Stimulated activated CD8-positive, alpha-beta memory T cell treated with anti-CD3 and anti-CD28 coated beads, Interleukin-4, amount 100 ng/mL, for 1 hour (primary cell): ENCODE measurements at places on chromosomes 12 and 14.

- no peak for DNase-seq
These were observed 17.4 kb downstream of the FOXN3 start for GRCh38 chr14:89399594-89400068.

DNA sequence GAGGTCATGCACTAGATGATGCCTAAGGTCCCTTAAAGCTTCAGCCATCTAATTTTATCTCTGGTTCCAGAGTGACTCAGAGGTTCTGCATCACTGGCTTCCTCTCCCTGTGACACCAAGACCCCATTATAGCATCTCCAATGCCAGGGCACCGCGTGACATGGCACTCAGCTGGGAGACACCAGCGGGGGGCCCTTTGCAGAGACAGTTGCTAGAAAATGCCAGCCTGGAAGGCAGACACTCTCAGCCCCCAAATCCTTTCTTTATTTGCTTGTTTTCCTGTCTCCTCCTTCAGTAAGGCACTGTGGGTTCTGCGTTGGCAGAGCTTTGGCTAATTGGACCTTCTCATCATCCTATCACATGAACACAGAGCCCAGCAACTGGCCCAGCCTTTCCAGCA lies 123.5 kb upstream of the VRK1 start:
- DNase-seq, result no peak

DNA sequence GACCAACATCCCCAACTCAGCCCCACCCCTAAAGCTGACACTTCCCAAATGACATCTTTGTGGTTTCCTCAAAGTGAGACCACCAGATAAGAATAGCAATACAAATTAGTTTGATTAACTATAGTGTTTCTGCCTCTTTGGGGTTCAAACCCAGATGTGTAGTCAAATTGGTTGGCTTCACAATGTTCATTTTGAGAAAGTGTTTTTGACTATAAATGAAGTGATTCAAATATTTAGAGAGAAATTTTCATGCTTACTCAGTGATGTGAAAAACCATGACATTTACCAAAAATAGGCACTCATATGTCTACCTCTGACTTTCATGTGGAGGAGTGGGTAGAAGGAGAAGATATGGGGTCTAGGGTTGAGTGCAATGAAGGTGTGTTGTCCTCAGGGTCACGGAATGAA lies 218.4 kb downstream of the BCAT1 start:
- no peak for DNase-seq

DNA sequence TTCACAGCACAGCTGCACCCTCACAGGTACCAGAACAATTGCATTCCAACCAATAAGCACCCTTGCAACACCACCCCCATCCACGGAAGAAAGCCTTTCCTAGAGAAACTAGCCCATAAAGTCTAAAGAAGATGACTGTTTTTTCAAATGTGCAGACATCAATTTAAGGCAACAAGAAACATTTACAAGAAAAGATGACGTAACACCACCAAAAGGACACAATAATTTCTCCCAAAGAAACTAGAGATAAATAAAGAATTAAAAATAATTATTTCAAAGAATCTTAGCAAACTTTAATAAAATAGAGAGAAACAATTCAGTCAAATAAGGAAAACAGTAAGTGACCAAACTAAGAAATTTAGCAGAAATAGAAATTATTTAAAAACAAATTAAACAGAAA lies 352.3 kb upstream of the ATXN7L3B start:
- DNase-seq, result no peak

DNA sequence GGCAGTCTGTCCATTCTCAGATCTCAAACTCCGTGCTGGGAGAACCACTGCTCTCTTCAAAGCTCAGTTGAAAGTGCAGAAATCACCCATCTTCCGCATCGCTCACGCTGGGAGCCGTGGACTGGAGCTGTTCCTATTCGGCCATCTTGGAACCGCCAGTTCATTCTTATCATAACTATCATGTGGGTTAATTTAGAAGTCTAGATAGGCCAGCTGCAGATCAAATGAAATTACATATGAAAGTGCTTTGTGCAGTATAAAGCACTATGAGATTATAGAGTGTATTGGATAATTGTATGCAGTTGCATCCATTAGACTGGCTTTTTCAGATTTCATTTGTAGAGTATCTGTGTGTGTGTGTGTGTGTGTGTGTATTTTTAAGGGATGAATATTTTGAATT lies 57.8 kb downstream of the PRORP start:
- no peak for DNase-seq

DNA sequence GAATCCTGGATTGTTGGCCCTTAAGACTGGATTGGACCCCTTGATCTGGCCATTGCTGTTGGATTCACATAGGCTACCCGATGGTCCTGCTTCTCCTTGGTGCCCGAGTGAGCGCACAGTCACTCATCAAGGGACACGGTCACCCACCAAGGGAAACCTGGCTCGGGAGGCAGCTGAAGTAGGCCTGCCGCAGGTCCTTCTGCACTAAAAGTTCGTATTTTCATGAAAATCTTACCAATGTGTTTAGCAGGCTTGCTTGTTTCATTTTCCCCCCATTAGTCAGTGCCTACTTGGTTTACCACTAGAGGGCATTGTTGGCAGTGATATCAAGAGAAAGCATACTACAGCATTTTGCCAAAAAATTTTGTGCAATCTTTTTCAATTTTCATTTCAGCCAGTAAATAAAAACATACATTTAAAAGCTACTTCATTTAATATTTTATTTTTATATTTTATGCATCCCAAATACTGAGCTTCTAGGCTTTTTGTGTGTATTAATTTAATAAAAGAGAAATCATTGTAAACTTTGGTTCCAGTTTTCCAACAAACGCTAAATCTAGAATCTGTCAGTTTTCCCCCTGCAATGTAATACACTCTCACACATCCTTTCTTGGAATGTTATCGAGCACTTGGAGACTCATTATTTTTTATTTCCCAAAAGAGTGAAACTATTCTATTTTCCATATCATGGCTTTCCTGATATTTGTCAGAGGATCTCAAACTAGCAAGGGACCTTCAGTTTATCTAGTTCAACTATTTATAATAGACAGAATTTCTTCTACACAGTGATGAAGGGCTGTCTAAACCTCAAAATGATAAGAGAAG lies 116.7 kb downstream of the LMNTD1 start:
- DNase-seq, result no peak

GRCh38 chr12:103442822-103443221 lies 52.9 kb downstream of the C12orf42 start:
- no peak for DNase-seq

DNA sequence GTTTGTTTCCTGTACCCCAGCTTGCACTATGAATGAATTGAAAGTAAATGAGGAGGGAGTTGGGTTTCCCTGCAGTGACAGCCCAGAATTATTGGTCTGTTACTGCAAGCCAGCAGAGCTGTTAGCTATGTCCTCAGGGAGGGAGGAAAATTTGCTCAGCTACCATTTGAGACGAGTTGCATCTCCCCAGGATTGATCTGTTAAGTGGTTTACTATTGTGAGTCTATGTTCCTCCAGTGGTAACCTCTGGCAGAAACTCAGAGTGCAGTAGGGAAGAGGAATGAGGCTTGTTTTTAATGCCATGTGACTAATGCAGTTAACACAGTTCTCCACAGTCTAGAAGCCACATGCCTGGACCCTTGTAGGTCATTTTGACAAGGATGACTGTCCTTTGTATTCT lies 173.9 kb downstream of the SLC15A4 start:
- DNase-seq, result no peak

DNA sequence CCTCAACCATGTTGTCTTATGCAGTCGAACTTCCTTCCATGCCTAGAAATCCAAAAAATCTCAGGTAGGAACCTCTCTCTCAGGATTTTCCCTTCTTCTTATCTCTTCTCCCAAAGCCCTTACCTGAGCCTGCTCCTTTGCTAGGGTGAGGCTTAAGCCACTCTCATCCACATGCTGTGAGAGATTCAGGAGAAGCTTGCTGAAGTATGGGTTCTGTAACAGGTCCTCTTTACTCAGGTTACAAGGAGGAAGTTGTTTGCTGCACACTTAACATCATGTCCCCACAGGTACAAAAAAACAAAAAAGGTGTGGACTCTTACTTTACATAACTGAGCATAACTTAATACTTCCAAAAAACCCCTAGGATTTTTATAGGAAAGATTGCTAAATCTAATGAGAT lies 4.5 kb downstream of the HAUS4 start:
- no peak for DNase-seq

DNA sequence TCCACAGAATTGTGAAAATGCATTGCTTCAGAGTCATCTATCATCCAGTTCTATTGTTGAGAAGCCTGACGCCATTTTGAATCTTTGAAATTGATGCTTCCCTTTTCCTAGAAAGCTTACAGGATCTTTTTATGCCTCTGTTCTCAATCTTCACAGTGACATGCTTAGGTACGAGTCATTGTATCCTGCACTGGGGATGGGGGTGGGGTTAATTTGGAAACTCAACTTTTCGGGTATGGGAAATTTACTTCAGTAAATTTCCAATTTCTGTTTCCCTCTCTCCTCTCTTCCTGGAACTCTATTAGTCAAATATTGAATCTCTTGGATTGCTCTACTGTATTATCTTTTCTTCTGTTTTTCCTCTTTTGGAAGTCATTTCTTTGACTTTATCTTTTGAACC lies 24.5 kb downstream of the RNASE10 start:
- DNase-seq, result no peak

DNA sequence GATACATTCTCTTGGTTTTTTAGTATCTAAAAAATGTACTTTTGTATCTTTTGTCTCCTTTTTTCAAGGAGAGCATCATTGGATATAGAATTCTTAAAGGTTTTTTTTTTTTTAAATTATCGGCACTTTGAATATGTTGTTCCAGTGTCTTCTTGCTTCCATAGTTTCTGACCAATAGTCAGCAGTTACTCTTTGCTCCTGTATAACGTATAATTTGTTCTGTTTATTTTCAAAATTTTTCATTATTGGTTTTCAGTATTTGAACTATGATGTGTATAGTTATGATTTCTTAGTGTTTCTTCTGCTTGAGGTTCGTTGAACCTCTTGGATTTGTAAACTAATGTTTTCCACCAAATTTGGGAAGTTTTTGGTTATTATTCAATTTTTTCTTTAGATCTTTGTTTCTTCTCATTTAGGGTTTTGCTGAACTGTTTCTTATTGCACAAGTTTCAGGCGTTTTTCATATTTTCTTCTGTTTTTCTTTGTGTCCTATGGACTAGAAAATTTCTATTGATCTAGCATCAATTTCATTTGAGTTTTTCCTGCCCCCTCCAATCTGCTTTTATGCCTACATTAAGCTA lies 93.9 kb downstream of the PLBD1 start:
- DNase-seq, result no peak

DNA sequence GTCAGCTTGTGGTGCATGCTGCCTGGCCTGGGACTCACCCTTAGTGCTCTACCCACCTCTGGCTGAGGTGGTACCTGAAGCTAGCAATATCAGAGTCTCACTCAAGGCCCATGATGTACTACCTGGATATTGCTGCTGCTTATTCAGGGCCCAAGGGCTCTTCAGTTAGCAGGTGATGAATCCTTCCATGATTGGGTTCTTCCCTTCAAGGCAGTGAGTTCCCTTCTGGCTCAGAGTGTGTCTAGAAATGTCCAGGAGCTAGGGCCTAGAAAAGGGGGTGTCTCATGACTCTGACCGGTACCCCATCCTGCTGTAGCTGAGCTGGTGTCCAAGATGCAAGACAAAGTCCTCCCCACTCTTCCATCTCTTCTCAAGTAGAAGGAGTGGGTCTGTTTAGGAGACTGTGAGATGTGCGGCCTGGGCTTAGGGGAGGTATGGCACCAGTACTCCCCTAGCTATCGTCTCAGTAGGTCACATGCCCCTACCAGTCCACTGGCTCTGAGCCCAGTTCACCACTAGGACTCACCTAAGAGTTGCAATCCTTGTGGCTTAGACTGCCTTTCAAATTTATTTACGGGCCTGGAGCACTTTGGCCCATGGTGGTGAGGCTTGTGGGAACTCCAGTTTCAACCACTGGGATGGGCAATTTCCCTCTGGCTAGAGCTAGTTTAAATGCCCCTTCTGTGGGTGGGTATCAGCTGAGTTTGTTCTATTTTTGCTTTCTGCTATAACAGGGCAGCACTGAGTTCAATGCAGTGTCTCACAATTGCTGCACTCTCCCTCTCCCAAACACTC lies 12.2 kb downstream of the PRORP start:
- no peak for DNase-seq

DNA sequence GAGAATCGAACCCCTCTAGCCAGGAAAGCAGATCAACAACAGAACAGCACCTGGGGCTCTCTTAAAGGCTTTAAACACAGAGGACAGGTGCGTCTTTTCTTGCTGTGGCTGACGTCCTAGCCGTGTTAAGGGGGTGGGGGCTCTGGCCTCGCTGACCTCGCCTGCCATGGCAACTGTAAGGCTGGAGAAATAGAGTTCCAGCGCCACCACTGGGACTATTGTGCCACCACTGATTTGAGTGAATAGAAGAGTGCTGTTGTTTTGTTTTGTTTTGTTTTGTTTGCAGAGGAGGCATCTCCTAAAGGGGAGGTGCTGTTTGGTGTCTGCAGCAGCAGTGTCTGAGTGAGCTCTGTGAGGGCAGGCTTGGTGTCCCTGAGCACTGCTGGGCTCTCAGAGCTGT lies 34.2 kb upstream of the PRMT8 start:
- no peak for DNase-seq

DNA sequence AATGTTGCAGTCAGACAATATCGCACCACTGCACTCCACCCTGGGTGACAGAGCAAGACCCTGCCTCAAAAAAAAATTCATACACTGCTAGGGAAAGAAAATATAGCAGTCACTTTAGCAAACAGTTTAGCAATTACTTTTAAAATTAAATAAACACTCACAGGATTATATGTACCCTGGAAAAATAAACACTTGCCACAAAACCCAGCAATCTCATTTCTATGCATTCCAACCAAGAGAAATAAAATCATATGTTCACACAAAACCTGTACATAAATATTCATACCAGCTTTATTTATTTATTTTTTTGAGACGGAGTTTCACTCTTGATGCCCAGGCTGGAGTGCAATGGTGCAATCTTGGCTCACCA lies 20.2 kb downstream of the ATXN2 start:
- no peak for DNase-seq

DNA sequence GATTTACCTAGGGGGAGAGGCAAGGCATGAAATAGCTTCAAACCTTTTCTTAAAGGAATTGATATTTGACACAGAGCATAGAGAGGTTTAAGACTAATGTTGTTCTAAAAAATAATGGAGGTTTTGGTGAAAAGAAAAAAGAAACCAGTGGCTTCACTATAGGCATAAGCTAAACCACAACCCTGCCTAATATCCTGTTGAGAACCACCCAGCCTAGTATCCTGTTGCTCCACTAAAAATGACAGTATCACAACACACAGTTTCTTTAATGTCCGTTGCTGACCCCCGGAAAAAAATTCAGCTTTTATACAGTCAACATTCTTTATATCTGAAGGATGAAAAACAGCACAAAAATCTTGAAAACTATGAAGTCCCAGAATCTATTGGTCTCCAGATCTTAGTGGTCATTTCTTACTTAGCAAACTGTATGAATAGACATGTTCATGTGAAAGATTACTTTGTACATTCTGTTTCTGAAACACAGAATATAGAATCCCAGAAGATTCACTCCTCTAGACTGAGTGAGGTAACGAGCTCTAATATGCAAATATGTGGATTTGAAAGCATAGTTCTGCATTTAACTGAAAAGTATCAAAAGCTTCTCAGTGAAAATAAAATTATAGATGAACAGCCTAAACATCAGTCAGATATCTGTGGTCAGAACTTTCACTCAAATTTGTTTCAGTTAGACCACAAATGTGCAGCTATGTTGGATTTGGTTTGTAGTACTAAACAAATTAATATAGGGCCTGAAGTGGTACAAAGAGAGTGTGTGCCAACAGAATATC lies 40.5 kb downstream of the GALC start:
- no peak for DNase-seq
